ENCODE measurements at places on chromosomes 5 and 9.

DNA sequence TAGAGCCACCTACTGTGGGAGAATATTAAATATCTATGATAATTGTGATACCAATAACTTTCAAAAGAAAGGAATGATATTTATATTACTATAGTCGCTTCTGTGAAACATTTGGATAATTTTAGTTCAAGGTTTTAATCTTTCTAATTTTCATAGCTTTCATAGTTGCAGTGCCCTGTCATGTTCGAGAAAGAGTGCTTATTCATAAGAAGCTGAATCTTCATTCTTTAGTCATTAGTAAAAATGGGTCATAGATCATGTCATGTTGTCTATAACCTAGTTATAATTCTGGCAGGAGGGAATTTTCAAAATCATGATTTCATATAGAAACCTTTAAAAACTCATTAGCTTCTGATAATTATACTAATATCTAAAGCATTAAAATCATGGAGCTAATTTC is 685.6 kb downstream of the CETN3 start:
- H3K4me3 ChIP-seq = no peak overlapping the region
- no peak for DNase-seq
- no peaks in the 10 kb centered on the region for H3K27me3 ChIP-seq
- H3K36me3 ChIP-seq = no peaks in the 10 kb centered on the region
- no peaks in the 10 kb centered on the region for H3K4me1 ChIP-seq

GRCh38 chr5:102807878-102808502 is 52.9 kb downstream of the PAM start:
- no peak overlapping the region for H3K4me3 ChIP-seq
- H3K36me3 ChIP-seq = no peaks in the 10 kb centered on the region
- no peaks in the 10 kb centered on the region for H3K4me1 ChIP-seq
- no peak overlapping the region for H3K27ac ChIP-seq

- DNase-seq = no peak
- no peaks in the 10 kb centered on the region for H3K36me3 ChIP-seq
- H3K4me3 ChIP-seq = no peak overlapping the region
- H3K27ac ChIP-seq = no peak overlapping the region
- no peaks in the 10 kb centered on the region for H3K4me1 ChIP-seq
- no peaks in the 10 kb centered on the region for H3K27me3 ChIP-seq
Measured at GRCh38 chr9:22056402-22056801, 47.3 kb upstream of the CDKN2B start.

DNA sequence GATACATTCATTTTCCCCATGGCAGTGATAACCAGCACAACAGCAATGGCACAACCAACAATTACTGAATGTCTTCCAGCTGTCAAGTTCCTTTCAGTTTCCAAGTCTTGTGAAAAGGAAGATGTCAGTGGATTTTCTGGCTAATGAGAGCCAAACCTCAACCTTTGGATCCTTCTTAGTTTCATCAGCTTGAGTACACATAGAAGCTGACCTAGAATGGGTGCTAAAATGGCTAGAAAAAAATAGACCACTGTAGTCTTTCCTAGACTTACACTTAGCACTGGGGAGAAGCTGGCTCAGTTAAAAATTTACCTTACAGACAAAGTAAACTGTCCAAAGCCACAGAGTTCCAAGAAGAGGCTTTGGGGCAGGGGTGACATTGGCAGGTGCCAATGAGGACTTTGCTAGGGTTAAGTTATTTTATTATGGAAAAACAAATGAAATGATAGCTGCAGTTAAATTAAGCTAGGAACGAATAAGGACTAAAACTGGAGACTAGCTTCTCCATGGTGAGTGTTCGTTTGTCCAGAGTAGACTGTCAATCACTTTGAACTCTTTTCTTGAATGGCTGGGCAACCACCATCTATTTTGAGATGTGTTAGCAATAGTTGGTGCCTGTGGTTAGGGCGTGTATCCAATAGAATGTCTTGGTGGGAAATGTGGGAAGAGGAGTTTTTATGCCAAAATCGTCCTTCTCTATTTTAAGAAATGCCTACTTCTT is 25.9 kb upstream of the TXN start:
- H3K4me1 ChIP-seq = no peaks in the 10 kb centered on the region
- no peak for DNase-seq
- no peaks in the 10 kb centered on the region for H3K27me3 ChIP-seq

DNA sequence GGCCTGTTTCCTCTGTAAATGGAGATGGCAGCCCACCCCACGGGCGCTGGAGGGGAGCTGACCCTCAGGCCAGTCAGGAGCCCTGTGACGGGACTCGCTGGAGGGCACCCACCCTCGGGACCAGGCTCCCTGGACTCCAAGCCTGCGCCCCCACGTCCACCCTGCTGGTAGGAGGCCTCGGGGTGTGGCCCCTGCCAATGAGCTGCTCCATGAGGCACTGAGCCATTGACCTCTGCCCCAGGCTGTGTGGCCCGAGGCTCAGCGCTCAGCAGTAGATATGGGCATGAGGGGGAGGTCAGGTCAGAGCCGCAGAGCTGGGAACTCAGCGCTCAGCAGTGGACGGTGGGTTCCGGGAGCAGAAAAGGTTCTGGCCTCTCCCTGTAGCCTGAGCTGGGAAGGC is 52.3 kb upstream of the EGFL7 start:
- no peaks in the 10 kb centered on the region for H3K27me3 ChIP-seq
- H3K4me1 ChIP-seq = no peaks in the 10 kb centered on the region
- H3K36me3 ChIP-seq = no peaks in the 10 kb centered on the region
- peak; percentile 57 for DNase-seq

DNA sequence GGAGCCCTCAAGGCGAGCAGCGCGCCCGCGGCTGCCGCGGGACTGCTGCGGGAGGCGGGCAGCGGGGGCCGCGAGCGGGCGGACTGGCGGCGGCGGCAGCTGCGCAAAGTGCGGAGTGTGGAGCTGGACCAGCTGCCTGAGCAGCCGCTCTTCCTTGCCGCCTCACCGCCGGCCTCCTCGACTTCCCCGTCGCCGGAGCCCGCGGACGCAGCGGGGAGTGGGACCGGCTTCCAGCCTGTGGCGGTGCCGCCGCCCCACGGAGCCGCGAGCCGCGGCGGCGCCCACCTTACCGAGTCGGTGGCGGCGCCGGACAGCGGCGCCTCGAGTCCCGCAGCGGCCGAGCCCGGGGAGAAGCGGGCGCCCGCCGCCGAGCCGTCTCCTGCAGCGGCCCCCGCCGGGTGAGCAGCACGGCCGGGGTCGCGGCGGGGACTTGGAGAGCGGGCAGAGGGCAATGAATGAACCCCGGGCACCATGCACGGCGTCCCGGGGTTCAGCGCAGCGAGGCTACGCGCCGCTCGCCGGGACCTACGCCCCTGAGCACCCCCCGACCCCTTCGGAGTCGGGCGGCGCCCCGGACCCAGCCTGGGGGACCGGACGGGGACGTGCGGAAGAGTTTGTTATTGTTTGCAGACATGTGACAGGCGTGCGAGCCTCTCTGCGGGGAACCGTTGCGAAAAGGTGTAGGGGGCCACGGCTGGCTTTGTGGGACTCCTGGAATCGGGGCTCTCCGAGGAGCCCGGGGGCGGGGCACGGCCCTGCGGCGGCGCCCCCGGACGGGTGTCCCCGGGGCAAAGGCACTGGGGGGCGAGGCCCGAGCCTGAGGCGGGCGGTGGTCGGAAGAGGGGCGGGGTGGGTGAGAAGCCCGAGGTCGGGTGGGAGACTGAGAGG is 553 bp downstream of the MAP3K1 start:
- H3K4me1 ChIP-seq = no peaks in the 10 kb centered on the region
- H3K27me3 ChIP-seq = no peaks in the 10 kb centered on the region
- H3K4me3 ChIP-seq = peak overlapping the region; percentile 97
- peak overlapping the region; percentile 95 for H3K27ac ChIP-seq
- H3K36me3 ChIP-seq = no peaks in the 10 kb centered on the region
- DNase-seq = peak; percentile 35

DNA sequence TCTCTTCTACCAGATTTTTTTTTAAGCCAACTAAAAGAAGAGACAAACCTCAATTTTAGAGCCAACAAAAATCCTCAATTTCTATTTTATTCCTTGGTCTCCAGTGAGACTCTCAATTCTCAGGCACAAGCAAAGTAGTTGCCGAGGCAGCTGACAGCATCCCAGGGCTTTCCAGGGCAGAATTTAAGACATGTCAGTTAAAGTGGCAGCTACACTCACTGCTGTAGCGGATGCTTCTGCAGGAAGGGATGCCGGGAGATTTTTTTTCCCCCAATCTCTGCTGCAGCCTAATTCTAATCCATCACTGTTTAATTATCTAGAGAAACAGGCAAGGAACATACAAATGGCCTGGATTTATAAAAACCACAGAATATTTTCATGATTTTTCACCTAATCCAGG is 57.0 kb downstream of the TTC39B start:
- H3K4me3 ChIP-seq = no peak overlapping the region
- no peak overlapping the region for H3K27ac ChIP-seq
- H3K4me1 ChIP-seq = no peaks in the 10 kb centered on the region
- H3K27me3 ChIP-seq = no peaks in the 10 kb centered on the region

- H3K4me3 ChIP-seq = peak overlapping the region; percentile 60
- H3K27ac ChIP-seq = no peak overlapping the region
- no peaks in the 10 kb centered on the region for H3K27me3 ChIP-seq
- H3K36me3 ChIP-seq = no peaks in the 10 kb centered on the region
- peak; percentile 70 for DNase-seq
Measured at GRCh38 chr5:155729684-155730059, 597.3 kb upstream of the SGCD start.

GRCh38 chr5:171577042-171577758 is 157.8 kb downstream of the FGF18 start:
- no peaks in the 10 kb centered on the region for H3K27me3 ChIP-seq
- peaks cover 33% of the 10 kb centered on the region for H3K4me1 ChIP-seq
- H3K27ac ChIP-seq = no peak overlapping the region
- H3K4me3 ChIP-seq = no peak overlapping the region
- H3K36me3 ChIP-seq = no peaks in the 10 kb centered on the region

DNA sequence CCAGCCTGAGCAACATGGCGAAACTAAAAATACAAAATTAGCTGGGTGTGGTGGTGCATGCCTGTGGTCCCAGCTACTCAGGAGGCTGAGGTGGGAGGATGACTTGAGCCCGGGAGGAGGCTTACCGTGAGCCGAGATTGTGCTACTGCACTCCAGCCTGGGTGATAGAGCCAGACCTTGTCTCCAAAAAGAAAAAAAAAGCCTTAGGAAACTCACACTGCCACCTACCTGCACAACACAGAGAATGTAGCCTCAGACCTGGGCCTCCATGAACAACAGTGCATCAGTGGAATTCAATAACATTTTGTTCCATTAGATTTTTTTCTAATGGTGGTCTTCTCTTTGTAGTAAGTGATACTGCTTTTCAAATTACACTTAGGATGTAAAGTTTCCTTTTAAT is 63.8 kb upstream of the RARS1 start:
- no peak overlapping the region for H3K4me3 ChIP-seq
- no peaks in the 10 kb centered on the region for H3K4me1 ChIP-seq
- DNase-seq = no peak
- H3K36me3 ChIP-seq = no peaks in the 10 kb centered on the region

DNA sequence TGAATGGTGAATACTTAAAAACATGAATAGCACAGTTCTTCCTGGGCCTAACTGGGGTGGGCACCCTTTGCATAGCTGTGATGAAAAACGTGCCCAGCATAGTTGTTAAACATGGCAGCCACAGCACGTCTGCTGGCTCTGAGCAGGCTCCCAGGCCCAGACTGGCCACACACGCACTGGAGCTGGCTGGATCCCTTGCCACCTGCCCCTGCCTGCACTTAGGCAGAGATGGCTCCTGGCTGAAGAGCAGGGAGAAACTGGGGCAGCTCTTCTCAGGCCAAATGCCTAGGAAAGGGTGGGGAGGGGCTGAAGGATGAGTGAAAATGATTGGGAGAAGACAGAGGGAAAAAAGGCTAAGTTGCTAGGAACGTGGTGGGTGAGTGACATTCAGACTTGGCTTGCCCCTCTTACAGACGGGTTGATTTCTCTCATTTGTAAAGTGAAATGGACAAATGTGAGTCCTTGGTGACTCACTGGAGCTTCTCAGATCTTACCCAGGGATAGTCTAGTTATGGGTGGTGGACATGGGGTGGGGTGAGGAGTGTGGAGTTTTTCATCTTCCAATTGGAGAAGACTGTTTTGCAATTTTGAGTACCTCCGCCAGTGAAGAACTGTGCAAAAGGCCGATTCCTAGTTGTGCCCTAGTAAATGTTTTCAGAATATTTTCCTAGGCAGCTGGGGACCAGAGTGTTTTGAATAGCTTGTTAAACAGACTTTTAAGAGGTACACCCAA is 42.4 kb downstream of the TRIO start:
- no peaks in the 10 kb centered on the region for H3K36me3 ChIP-seq
- H3K27me3 ChIP-seq = no peaks in the 10 kb centered on the region
- peak overlapping the region; percentile 79 for H3K27ac ChIP-seq
- peaks cover 24% of the 10 kb centered on the region for H3K4me1 ChIP-seq
- H3K4me3 ChIP-seq = no peak overlapping the region

DNA sequence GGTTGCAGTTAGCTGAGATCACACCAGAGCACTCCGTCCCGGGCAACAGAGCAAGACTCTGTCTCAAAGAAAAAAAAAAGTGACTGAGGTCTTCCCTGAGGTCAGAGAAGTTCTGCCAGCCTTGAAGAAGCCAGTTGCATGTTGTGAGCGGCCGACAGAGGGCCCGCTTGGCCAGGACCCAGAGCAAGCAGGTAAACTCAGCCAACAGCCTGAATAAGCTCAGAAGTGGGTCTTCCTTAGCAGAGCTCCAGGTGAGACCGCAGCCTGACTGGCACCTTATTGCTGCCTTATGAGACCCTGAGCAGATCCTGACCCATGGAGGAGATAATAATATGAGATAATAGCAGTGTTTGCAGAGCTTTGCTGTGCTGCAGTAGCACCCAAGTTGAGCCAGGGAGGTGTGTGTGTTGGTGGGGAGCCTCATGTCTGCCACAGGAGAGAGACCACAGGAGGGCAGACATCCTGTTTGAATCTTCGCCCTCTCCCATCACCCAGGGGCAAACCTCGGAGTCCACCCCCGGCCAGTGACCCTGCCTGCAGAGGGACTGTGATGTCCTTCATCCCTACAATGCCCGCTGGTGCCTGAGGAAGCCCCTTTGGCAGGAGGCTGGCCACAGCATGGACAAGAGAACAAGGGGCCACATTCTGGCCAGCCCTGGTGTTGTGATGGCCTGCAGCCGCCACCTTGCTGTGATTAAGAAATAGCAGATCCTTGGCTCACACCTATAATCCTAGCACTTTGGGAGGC is 10.8 kb upstream of the BARX1 start:
- no peaks in the 10 kb centered on the region for H3K36me3 ChIP-seq
- DNase-seq = no peak
- no peaks in the 10 kb centered on the region for H3K4me1 ChIP-seq
- H3K27me3 ChIP-seq = no peaks in the 10 kb centered on the region
- no peak overlapping the region for H3K27ac ChIP-seq
- no peak overlapping the region for H3K4me3 ChIP-seq

GRCh38 chr5:54760182-54760935 is 225.0 kb downstream of the ESM1 start:
- H3K4me1 ChIP-seq = no peaks in the 10 kb centered on the region
- no peak overlapping the region for H3K4me3 ChIP-seq
- H3K36me3 ChIP-seq = no peaks in the 10 kb centered on the region
- H3K27me3 ChIP-seq = no peaks in the 10 kb centered on the region
